Hepatic stellate cell (primary cell): ENCODE measurements at places on chromosomes 3 and 15.
A peak's percentile ranks its signal among the peaks of the same experiment; 100 is the strongest.

DNA sequence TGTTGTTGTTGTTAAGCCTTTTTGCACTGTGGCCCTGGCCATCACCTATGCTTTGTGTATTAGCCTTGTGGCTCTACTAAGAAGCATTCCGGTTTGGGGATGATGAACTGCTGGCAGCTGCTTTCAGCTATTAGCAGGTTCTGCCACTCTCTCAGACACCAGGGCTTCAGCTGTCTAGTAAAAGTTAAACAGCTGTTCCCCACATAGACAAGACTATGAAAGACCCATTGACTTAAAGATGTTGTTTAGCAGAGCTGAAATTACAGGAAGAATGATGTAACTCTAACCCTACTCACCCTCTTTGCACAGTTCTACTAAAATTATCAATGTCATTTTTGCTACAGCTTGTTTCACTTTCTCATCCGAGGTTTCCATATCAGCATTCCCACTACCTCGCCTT, 131.2 kb upstream of the CGNL1 start:
- no peak for DNase-seq

DNA sequence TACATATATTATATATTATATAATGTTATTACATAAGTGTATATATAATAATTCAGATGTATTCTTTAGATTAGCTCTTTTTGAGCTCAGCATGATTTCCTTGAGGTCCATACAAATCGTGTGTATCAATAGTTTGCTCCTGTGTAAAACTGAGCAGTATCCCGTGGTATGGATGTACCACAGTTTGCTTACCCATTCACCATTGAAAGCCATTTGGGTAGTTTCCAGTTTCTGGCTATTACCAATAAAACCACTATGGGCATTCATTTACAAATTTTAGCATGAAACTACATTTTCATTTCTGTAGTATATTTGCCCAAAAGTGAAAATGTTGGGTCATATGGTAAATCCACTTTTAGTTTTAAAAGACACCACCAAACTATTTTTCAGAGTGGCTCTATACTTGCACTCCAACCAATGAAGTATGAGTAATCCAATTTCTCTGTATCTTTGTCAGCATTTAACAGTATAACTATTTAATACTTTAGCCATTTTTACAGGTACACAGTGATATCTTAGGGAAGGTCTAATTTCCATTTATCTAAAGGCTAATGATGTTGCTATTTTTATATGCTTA, 1361.4 kb upstream of the GBE1 start:
- DNase-seq, result no peak

DNA sequence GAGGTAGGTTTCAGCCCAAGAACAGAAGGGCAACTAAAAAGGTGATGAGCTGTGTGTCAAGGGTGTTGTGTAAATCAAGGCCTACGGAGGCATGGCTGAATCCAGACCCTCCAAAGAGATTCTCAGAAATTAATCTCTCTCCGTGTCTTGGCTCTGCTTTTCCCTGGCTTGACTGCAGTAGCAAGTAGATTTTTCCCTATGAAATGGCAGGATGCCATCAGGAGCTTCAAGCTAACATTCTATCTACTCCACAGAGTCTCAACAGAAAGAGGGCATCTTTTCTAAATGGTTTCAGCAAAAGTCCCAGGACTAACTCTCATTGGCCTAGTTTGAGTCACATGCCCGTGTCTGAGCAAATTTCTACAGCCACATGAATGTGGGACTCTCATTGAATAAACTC, 58.3 kb downstream of the LSM3 start:
- no peak for DNase-seq

DNA sequence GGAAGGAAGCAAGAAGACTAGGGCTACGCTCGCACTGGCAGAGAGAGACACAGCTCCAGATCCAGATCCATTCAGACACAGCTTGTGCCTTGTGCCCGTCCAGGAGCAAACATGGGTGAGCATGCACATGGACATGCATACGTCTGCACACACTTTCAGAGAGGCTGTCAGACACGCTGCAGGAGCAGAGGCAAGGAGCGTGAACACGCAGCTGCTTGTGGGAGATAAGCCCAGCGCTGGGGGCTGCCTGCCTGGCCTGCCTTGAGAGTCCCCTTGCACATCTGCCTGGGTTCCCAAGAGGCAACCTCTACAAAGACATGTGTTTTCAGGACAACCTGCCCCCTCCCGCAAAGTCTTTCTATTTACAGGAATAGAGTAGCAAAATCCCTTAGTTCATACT, 13.6 kb upstream of the BAHD1 start:
- DNase-seq, result no peak

GRCh38 chr3:30458376-30459171, 147.8 kb upstream of the TGFBR2 start:
- DNase-seq, result no peak

- DNase-seq, result peak; percentile 18
Measured at GRCh38 chr3:160016972-160017371, 28.3 kb downstream of the IL12A start.

DNA sequence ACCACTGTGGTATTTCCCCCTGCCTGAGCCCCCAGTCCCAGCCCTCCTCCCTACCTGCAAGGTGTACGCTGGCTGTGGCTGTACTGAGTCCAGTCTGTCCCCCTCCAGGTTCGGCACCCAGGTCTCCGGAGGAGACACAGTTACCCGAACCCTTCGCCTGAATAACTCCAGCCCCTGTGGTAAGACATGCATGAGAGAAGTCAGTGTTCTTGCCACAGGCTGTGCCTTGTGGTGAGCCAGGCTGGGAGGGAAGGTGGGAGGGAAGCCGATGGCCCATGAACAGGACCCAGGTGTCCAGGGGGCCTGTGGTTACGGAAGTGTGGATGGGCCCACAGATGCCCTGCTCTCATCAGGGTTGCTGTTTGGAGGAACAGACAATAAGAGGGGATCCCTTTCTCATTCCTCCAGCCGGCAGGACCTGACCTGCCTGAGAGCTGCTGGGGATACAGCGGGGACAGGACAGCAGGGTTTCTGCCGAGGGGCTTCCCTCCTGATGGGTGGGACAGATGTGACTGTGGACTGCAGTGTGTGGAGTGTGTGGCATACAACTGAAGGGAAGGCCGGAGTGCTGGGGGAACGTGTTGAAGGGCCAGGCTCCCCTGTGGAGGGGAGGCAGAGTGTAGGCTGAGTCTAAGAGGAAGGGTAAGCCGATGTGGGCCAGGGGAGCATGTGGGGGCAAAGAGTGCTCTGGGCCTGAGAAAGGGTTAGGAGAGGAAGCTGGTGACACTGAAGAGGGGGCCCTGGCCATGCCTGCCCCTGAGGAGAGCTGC, 21.9 kb downstream of the ACAA1 start:
- no peak for DNase-seq

GRCh38 chr3:140467796-140468315, 210.0 kb upstream of the TRIM42 start:
- peak; percentile 16 for DNase-seq

- no peak for DNase-seq
Measured at GRCh38 chr3:98680723-98681122, 82.4 kb upstream of the ST3GAL6 start.

DNA sequence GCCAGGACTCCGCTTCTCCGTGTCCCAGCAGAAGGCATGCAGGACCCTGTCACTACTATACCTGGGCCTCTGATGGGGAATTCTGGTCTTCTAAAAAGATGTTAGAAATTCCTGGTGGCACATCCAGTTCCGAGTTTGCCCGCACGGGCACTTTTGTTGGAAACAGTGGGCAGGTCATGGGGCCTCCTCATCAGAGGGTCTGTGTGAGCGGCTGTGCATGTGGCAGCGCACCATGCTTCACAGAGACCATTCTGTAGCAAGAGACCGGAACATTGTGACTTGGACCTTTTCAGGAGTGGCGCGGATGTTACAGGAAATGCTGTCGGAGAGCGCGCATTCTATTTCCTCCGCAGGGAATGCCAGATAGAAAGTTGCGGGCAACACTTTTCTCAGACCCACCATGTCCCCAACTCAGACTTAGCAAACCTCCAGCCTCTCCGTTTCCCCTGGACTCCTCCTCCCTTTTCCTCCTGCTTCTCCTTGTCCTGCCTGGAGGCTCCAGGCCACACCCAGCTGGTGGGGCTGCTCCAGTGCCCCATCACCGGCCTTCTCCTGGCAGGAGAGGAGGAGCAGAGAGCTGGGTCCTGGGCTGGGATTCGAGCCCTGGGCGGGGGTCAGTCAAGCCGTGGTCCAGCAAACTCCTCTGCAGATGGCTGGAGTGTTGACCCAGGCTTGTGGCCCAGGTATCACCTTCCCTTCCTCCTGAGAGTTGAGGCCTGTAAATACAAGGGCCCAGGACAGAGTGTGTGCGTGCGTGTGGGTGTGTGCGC, 46.6 kb downstream of the KLF13 start:
- DNase-seq, result no peak

DNA sequence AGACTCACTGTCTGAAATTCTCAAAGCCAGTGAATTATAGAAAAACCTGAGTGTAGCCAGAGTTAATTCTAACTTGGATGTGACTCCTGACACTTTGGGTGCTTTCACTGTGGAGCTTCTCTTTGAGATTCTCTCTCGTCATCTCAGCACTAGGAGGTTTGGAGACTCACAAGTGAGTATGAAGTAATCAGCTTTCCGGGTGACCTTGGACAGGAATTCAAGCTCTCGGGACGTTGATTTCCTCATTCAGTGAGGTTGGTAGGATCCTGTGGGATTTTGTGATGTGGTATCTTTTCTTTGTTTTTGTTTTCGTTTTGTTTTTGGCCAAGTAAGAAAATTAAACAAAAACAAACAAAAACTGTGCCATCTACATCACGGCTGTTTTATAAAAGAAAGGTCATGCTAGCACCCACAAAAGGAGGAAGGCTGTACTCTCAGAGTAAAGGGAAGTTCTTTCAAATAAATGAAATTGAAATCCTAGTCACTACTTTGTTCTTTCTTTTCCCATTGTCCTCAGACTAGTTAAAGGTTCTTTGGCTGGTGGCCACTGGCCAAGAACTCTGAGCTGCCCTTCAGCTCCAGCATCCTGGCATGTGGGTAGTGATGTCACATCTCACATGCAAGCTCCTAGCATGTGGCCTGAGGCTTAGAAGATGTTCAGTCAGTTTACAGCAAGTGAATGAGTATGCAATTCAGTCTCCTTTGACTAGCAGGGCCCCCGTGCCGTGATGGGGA, 263.3 kb upstream of the TPM1 start:
- no peak for DNase-seq

- DNase-seq, result no peak
Measured at GRCh38 chr3:133655731-133656515, 5.8 kb downstream of the TOPBP1 start.

- no peak for DNase-seq
Measured at GRCh38 chr3:84547207-84547606, 411.6 kb upstream of the CADM2 start.

DNA sequence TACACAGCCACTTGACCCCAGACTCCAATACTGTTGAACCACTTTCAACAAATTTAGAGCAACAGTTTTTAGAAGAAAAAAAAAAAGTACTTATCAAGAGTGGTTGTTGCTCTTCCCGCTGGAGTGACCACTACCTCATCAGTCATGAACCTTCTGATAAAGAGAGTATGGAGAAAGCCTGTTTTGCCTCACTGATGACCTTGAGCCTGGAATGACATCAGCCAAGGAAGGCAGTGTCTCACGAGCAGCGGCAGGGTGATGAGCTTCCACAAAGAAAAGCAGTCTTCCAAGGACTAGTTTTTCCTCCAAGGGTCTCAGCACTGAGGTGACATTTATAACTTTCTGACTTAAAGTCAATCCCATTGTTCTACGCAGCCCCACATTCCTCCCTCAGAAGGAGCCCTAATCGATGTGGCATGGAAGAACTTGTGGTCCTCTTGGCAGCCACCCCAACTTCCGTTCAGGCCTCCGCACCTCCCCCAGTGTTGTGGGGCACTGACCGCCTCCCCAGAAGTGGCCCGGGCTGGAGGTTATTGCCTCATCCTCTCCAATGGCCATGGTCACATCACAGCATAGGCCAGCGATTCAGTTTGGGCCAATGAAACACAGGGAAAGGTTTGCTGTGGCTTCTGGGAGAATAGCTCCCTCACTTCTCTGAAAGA, 1.8 kb upstream of the CYP11A1 start:
- DNase-seq, result peak; percentile 6

- DNase-seq, result no peak
Measured at GRCh38 chr3:54225841-54226528, 103.6 kb downstream of the CACNA2D3 start.

DNA sequence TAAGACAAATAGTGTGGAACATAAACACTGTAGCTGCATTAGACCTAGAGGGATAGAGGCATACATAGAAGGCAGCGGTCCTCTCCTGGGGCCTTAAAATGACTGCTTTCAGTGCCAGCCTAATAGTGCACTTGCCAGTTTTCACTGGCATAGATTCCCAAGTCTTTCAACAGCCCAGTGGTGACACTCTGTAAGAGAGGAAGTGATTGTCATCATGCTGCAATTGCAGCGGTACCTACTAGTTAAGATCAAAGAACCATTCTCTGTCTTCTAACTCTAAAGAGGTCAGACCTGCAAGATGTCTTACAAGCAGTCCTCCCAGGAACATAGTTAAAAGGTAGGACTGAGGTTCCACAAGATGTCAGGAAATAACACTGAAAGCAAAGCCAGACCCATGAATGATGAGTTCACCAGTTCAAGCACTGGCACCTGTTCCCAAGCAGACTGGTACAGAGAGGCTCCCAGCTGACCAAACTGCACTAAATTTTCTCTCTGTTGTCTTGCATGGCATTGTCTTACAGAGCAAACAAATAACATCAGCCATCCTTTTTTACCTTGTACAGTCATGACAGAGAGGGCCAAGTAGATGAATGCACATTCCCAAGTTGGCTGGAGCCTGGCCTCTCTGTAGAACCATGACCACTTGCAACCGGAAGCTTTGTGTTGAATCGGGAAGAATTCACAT, 100.5 kb upstream of the SKOR1 start:
- no peak for DNase-seq

GRCh38 chr15:67280217-67280616, 25.6 kb downstream of the IQCH start:
- DNase-seq, result no peak

- no peak for DNase-seq
Measured at GRCh38 chr3:3918763-3919162, 119.5 kb downstream of the LRRN1 start.

DNA sequence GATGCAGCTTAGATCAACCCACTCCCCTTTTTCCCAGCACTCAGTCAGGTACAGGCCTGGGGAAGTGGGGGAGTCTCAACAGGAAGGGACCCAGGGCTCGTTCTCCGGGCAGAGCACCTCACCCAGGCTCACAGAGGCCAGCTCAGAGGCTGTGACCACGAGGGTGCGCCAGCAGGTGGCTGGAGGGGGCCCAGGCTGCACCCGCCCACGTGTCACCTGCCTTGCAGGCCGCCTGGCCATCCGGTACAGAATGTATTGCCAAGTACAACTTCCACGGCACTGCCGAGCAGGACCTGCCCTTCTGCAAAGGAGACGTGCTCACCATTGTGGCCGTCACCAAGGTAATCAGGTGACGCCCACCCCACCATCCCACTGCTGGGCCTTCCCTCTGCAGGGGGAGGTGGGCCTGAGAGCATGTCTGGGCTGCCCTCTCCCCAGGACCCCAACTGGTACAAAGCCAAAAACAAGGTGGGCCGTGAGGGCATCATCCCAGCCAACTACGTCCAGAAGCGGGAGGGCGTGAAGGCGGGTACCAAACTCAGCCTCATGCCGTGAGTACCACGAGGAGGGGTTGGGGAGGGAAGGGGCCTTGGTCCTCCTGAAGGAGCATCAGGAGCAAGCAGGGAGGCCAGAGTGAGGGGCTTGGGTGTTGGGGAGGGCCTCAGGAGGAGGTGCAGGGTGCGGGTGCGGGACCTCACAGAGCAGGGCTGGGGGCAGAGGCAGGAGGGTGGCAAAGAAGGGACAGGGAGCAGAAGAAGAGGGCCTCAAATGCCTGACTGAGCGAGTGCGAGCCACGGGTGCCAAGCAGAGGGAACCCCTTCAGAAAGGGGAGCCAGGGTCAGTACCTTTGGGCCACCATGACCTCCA, 14.0 kb upstream of the LMAN1L start:
- DNase-seq, result no peak
